AG10803 (cell line): ENCODE measurements at places on chromosomes 7 and 10.

GRCh38 chr10:27621461-27621860, 117.4 kb downstream of the RAB18 start:
- DNase-seq, result peak; percentile 96

DNA sequence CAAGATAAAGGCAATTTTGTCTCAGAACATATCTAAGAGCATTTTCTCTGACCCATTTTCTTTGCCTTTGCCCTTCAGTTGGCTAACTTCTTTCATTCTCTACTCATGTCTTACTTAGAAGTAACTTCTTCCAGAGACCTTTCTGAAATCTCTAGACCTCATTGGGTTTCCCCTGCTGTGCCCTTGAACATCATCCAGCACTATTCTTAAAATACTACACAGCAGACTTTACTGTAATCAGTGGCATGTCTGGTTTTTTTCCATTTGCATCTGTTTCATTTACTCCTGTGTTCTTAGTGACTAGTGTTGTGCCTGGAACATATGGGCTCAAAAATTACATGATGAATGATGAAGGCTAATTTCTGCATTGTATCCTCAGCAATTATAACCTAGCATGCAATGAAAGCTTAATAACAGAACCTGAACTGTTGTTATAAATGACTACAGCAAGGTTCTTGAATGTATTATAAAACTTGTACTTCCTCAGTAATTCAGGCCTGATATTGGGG, 301.9 kb downstream of the CDK14 start:
- no peak for DNase-seq

GRCh38 chr10:562142-562541, 127.3 kb downstream of the DIP2C start:
- no peak for DNase-seq

GRCh38 chr7:18655912-18656311, 160.4 kb downstream of the HDAC9 start:
- DNase-seq, result peak; percentile 16
